Foreskin fibroblast (primary cell): ENCODE measurements at places on chromosomes 4 and X.

- DNase-seq, result no peak
These were observed 11.9 kb downstream of the SULT1E1 start for GRCh38 chr4:69848028-69848427.

- DNase-seq, result no peak
These were observed 230.7 kb downstream of the NR3C2 start for GRCh38 chr4:148211533-148211932.

GRCh38 chr4:171342646-171343045 lies 470.6 kb upstream of the GALNTL6 start:
- no peak for DNase-seq

DNA sequence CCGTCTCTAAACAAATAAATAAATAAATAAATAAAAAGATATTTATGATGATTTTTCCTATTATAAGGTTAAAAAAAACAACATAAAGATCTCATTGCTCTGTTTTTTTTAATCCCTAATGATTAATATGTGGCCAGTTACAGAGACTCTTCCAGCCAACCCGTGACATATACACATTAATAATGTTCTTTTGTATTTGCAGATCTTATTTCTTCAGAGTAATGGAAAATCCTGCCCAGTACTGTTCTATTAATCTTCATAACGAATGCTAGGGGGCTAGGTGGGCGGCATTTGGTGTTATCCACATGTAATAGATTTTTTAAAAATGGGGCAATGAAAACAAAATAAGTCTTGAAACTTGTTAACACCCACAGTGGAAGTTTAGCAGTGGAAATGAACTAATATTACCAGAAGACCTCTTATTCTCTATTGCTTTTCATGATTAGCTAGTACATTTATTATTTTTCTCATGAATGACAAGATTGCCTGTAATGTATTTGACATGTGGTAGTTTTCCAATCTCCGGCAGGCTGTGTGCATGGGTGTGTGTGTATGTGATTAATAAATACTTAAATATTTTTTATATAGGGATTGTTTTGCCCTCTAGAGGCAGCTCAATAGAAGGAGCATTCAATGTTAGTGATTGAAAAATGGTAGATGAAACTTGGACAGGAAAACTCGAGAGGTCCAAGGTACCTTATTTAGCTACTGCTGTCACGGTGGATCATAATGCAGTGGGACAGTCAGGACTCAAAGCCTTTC lies 457.4 kb downstream of the IL1RAPL1 start:
- DNase-seq, result no peak

DNA sequence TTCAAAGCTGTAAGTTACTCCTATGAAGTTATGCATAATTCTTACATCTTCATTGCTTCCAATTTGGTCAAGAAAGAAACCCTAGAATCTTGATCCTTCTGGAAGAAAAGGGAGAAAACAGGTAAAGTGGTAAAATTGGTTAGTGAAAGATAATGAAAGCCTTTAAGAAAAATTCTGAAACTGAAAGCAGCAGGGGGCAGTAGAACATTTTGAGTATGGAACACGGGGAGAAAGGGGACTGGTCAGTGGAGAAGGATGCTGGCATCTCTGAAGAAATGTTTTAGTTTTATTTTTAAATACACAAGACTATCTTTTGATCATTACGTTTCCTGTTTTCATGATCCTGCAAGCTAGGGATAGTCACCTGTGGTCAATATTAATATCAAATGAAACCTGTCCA lies 54.3 kb downstream of the SLIT2 start:
- DNase-seq, result no peak

DNA sequence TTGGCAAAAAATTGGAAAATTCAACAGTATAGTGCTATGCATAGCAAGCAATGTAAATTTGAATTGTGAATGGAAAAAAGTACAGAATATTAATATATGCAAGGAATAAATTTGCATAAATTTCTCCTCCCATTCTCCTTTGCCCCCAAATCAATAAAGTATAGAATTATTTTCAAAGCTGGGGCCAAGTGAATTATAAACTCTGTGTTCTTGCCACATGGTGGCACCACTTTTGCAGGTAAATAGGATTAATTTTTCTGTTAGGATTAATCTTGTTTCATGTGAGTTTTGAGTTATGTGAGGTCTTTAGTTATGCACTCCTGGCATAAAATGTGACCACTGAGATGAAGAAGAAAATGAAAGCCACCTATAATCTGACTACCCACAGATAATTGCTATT lies 19.9 kb downstream of the COPS4 start:
- DNase-seq, result peak; percentile 60
